NCI-H1436 (cell line): ENCODE measurements at places on chromosomes 1 and 21.

DNA sequence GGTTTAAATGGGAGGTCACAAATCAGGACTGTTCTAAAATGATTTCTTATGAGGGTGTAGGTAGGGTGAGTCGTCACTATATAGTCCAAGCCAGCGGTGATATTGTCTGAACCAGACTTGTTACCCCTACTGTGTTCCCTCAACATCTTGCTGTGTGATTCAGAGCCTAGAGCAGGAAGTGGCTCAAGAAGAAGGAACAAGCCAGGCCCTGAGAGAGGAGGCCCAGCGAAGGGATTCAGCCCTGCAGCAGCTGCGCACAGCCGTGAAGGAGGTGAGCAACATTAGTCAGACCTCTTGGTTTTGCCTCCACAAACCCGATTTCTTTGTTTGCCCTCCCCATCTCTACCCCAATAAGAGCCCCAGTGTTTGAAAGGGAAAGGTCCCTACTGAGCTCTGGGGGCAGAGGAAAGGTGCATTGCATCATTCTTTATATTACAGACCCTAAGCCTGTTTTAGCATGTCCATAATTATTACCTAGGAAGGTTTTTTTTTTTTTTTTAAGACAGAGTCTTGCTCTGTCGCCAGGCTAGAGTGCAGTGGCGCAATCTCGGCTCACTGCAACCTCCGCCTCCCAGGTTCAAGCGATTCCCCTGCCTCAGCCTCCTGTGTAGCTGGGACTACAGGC lies 5.0 kb upstream of the SH3BGRL3 start:
- DNase-seq: no peak

DNA sequence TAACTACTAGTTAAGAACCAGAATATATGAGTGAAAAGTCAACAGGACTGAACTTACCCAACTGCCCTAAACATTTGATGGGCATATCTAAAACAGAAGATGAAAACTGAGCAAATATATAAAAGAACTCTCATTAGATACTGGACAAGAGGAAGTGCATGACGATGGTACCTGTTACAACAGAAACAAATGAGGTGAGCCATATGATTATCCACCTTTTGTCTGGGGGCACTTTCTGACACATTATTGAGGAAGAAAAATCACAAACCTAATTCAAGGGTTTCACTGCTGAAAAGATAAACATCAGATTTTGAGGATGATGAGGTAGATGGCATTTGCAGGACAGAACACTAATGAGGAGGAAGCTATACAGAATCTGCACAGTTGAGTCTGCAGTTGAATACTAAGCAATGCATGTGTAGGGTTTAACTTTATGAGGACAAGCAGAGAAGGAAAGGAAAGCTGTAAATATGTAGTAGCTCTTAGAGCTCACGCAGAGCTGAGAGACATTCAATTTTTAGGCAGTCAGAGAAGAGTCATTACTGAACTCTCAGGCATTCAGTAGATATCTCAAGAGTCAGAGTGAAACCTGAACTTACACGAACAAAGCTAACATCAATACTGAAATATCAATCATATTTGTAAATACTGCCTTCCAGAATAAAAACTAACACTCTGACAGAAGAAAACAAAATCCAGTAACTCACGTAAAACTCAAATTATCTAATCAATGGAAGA lies 262.1 kb downstream of the AKT3 start:
- DNase-seq: no peak

GRCh38 chr21:41948078-41948895 lies 5.5 kb downstream of the C2CD2 start:
- no peak for DNase-seq

DNA sequence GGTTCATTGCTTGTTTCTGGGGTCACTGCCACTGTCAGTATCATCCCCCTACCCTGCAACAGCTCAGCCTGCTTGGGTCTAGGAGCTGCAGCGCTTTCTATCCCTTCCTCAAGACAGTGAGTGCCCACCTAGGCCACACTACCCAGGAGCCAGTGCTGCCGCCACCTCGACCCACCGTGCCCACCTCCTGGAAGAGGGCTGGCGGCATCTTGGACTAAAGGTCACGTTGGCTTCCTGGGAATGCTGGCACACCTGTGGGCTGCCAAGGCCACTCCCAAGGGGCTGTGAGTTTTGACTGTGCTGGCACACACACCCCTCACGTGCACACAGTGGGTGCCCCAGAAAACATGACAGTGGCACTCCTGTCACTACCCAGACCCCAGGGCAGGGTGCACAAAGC lies 22.1 kb downstream of the CRYAA start:
- no peak for DNase-seq
